Liver (tissue), 10 donors: ENCODE measurements at places on chromosomes 7 and 10.

GRCh38 chr7:44291066-44291732 is 34.2 kb downstream of the CAMK2B start:
- DNase-seq: peak; percentile 35

- DNase-seq: no peak
Measured at GRCh38 chr10:5506246-5506645, 6.9 kb upstream of the CALML5 start.

GRCh38 chr7:107876916-107877315 is 14.1 kb upstream of the DLD start:
- no peak for DNase-seq

- DNase-seq: no peak
Measured at GRCh38 chr10:51659344-51659743, 40.1 kb downstream of the CSTF2T start.

GRCh38 chr10:31151301-31151700 is 119.6 kb upstream of the ZNF438 start:
- no peak for DNase-seq

DNA sequence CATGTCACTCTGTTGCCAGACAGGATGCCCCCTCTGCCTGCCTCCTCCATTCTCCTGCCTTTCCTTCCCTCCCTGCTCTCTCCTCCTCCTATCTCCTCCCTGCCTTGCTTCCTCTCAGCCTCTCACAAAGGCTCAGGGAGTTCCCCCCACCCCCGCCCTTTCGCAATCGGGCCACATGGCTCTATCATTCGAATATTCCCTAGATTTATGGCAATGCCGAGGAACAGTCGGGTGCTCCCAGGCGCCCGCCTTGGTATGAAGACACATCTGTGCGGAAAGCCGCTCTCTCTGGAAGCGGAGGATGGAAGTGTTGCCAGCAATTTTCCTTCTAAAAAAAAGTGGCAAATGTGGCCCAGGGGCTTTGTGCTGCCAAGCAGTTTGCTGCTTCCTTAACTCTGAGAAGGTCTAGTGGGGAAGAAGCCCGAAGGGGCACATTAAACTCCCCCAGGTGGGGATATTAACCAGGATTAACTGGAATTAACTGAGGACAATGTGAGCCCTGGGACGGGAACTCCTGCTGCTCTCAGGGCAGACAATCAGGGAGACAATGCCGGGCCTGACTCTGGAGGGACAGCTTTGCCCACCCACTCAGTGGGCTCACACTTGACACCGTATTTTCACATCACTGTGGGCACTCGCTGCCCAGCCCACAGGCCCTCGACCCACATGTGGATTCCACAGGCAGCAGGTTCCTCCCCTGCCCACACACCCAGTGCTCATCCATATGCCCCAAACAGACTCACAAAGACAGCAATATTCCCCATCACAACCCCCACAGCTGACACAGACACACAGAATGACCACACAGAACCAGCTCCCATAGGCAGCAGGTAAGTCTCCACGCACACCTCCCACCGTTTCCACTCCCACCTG is 88.4 kb upstream of the SMNDC1 start:
- DNase-seq: no peak

DNA sequence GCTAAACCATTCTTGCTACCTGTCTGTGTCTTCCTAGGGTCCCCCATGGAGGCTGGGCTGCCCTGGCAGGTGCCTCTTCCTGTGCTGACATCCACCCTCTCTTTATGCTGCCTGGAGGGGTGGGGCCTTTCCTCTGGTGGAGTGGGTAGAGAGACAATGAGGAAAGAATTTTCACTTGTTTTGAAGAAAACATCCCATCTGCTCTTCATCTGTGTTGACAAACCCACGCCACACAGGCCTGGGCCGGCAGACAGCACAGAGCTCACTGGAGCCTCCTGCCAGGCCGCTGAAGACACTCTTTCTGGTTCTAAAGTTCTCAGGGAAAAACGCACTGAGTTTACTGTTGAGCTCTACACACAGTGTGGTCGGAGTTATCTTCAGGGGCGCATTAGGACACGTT is 328.2 kb downstream of the GLRX3 start:
- peak; percentile 10 for DNase-seq

- DNase-seq: no peak
Measured at GRCh38 chr10:117547716-117548668, 5.4 kb downstream of the EMX2 start.

GRCh38 chr7:20198260-20198659 is 18.9 kb downstream of the MACC1 start:
- no peak for DNase-seq

DNA sequence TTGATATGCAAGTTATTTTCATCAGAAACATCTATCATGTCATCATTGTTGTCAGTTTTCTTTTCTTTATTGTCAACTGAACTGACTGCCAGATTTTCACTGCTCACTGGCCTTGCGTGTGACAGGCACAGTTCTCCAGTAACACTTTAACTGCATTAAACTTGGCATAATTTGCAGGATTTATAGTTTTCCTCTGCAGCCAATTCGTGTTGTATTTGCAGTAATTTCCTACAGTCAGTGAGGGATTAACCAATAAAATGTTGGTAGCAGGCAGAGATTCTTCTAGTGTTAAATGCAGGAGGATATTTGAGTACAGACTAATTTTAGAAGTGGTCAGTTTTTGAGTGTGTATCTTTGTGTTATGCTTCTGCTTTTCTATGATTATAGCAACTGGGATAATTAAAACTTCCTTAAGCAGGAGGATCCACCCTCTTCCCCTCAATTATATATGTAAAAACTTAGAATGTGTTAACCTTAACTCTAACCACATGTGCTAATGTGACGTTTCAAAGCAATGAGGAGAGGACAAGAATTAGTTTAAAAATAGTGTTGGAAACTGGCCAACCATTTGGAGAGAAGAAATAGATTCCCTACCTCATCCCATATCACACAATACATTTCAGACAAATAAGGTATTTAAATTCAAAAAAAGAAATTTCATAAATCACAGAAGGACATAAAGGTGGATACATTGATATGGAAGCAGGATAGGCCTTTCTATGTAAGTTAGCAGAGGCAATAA is 365.5 kb upstream of the BMPER start:
- DNase-seq: no peak

DNA sequence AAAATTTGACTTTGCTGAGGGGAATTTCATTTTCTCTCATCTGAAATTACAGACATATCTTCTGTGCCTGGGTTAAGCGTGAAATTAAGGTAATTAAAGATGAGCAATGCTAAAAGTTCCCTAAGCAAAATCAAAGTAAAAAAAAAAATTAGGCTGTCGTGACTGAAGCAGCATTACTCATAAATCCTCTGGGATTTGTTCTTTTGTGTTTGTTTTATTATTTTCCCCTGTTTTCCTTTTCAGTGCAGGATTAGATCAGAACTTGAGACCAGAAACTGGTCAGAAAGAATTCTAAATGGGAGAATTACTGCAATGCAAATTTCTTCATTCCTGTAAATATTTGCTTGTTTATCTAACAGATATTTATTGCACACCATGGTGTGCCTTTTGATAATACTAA is 141.4 kb upstream of the BET1 start:
- DNase-seq: no peak

- DNase-seq: no peak
Measured at GRCh38 chr7:158502068-158502750, 85.4 kb downstream of the PTPRN2 start.

GRCh38 chr7:39554583-39555165 is 11.5 kb upstream of the YAE1 start:
- no peak for DNase-seq

GRCh38 chr10:71748671-71749191 is 24.6 kb downstream of the VSIR start:
- DNase-seq: no peak

DNA sequence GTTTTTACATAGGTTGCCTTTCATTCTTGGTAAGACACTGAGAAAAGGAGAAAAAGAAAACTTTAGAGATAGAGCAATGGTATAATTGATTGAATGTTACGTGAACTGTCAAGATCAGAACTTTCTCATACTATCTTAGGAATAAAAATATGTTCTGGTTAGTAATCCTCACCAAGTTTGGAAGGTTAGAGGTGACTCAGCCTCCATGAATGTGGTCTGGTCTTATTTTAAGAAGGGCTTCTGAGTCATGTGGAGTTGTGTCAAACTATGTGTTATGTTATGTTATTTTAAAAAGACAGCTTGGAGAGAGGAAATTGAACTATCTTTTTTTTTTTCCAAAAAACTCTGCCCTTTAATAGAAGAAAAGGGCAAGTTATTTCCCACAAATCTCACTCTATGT is 458.6 kb upstream of the KLF6 start:
- DNase-seq: no peak

DNA sequence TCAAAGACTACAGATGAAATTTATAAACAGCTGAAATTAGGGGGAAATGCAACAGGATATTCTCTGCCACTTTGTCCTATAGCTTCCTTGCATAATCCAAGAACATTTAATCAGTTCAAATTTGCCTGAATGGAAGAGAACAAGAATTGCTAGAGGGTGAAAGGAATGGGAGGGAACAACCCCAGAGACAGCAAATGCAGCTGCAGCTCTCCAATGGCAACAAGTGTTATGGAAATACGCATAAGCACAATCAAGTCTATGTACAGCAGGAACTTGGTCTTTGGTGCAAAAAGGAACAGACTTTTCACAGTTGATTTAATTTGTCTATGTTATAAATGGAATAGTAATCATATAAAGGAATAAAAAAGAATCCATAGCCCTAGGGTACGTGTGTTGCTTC is 269.0 kb upstream of the ETV1 start:
- no peak for DNase-seq

GRCh38 chr7:98729121-98729520 is 112.0 kb downstream of the NPTX2 start:
- no peak for DNase-seq

GRCh38 chr7:2545746-2546425 is 9.4 kb downstream of the BRAT1 start:
- no peak for DNase-seq

GRCh38 chr10:7135188-7135587 is 275.6 kb downstream of the SFMBT2 start:
- DNase-seq: no peak

DNA sequence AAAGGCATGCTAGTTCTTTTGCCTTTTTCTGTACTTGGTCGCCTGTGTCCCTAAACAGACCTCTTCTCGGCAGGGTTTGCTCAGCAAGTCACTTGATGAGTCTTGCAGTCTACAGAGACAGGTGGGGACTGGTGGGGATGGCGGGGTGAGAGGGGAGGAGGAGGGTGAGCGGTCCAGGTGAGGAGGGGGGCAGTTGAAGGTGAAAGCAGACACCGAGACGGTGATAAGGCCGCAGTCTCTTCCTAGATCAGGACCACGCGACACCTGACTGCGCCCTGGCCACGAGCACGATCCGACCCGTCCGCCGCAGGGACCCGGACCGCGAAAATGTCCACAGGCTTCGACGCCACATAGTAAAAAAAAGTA is 566 bp downstream of the ASNS start:
- DNase-seq: peak; percentile 32

GRCh38 chr10:121788115-121788514 is 139.7 kb downstream of the ATE1 start:
- DNase-seq: no peak

DNA sequence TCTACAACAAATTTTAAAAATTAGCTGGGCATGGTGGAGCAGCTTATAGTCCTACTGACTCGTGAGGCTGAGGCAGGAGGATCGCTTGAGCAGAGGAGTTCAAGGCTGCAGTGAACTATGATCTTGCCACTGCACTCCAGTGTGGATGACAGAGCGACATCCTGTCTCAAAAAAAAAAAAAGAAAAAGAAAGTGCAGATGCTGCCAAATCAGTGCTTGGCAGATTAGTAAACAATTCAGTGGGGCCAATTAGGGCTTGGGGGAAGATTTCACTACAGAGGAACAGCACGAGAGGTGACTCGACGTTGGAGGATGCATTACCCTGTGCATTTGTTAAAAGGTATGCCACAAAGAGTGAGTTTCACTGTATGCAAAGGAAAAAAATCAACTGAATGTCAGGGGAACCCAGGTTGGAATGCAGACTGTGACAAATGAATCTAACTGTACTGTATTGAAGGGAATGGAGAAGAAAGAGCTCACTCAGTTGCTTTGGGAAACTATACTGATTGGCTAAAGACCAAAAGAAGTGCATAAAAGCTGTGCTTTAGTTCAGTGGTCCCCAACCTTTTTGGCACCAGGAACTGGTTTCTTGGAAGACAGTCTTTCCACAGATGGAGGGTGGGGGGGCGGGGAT is 31.6 kb downstream of the GARIN1A start:
- no peak for DNase-seq

GRCh38 chr10:118531105-118531852 is 64.2 kb downstream of the PRLHR start:
- DNase-seq: no peak

GRCh38 chr10:123681285-123681684 is 15.1 kb downstream of the GPR26 start:
- no peak for DNase-seq

- DNase-seq: no peak
Measured at GRCh38 chr10:123796736-123797135, 94.9 kb downstream of the CPXM2 start.

DNA sequence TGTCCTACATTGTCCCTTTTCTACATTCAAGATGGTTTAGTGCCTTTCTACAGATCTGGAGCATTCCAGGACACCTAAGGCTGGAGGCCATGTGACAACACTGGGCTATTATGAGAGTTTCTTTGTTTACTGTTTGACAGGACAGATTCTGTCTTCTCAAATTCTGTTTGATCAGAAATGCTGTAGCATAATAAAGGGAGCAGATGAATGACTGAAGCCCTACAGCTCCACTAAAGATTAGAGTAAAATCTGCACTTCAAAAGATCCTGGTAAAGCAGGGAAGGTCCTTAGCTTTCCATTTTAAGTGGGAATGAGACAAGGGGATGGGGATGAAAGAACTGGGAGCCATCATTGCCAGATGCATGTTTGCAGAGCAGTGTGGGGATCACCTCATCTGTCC is 38.4 kb downstream of the TMEM229A start:
- DNase-seq: no peak

- DNase-seq: no peak
Measured at GRCh38 chr7:87426160-87426559, 49.3 kb downstream of the ABCB4 start.

DNA sequence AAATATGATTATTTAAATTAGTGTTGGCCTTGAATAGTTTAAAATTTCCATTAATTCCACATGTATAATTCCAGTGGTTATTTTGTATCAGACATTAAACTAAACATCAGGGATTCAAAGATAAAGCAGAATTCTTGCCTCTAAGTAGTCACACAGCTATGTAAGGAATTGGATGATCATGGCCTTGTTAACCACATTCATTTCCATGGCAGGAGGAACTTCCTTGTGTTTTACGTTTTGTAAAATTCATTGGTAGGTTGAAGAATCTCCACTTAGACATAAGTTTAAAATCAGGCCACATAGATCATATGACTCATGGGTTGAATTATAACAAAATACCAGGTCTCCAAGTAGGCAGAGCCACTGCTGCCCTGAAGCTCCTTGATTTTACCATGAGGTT is 289.7 kb downstream of the PLXDC2 start:
- DNase-seq: no peak

GRCh38 chr10:62075414-62075813 is 173.9 kb downstream of the ARID5B start:
- no peak for DNase-seq

GRCh38 chr10:18155321-18155720 is 15.1 kb downstream of the CACNB2 start:
- no peak for DNase-seq

GRCh38 chr10:54853883-54854282 is 52.9 kb upstream of the PCDH15 start:
- DNase-seq: no peak
